GM12878 (cell line): ENCODE measurements at places on chromosomes 6 and 20. TPM values are rescaled to one million over a fixed set of nuclear protein-coding genes. Genes with fewer than 3 reads are reported as not detected.

GRCh38 chr6:16238963-16239797 lies 793 bp downstream of the GMPR start:
- H3K4me3 ChIP-seq = peak overlapping the region; percentile 71
- peaks cover 24% of the 10 kb centered on the region for H3K4me1 ChIP-seq
- H3K27ac ChIP-seq = no peak overlapping the region
- DNase-seq = no peak
- peaks cover 5% of the 10 kb centered on the region; the same call in 1 of the 2 replicates for H3K27me3 ChIP-seq

- no peaks in the 10 kb centered on the region for H3K36me3 ChIP-seq
- H3K4me3 ChIP-seq = no peak overlapping the region
- DNase-seq = no peak
- H3K27ac ChIP-seq = no peak overlapping the region
- no peaks in the 10 kb centered on the region for H3K27me3 ChIP-seq
These were observed 669.4 kb downstream of the DHX35 start for GRCh38 chr20:39631557-39631956.

DNA sequence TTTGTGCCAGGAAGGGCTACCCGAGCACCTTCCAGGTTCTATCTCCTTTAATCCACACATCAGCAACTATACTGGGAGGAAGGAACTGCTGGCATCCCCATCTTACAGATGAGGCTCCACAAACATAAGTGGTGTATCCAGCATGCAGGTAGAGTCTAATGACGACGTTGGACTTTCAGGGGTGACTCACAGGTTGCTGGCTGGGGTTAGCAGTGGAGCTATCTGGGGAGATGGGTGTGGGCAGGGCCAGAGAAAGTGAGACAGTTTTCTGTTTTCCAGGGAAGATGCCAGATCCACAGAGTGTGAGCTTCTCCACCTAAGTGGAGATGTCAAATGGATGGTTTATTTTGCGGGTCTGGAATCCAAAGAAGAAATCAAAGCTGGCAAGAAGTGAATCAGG lies 31.8 kb downstream of the CDH22 start:
- H3K4me3 ChIP-seq = no peak overlapping the region
- no peaks in the 10 kb centered on the region for H3K4me1 ChIP-seq
- H3K27ac ChIP-seq = no peak overlapping the region

LY6G6F gene
- total RNA-seq = not detected in 2 replicates

RAD21L1 gene
- not detected in 2 replicates for total RNA-seq

HEY2 gene
- 0.08 and 0.11 TPM in 2 replicates for total RNA-seq
